Mucosa of descending colon (tissue), 3 donors: ENCODE measurements at places on chromosomes 1 and 21. TPM values are rescaled to one million over a fixed set of nuclear protein-coding genes. Genes with fewer than 3 reads are reported as not detected.

Gene PLEKHO1
- total RNA-seq = 10.0 TPM

Gene PLA2G4A
- 6.9 TPM for total RNA-seq

Gene PEX11B
- total RNA-seq = 25.5 TPM

Gene HLCS
- 16.7 TPM for total RNA-seq

Gene GJC2
- total RNA-seq = 1.5 TPM

Gene PTCH2
- total RNA-seq = 0.64 TPM

Gene NSL1
- 20.4 TPM for total RNA-seq

Gene VCAM1
- 9.4 TPM for total RNA-seq

Gene GFI1
- 2.7 TPM for total RNA-seq

Gene LHX8
- not detected for total RNA-seq
